Suppressor macrophage treated with lipopolysaccharide for 4 hours (primary cell): ENCODE measurements at places on chromosomes 5 and 9.

DNA sequence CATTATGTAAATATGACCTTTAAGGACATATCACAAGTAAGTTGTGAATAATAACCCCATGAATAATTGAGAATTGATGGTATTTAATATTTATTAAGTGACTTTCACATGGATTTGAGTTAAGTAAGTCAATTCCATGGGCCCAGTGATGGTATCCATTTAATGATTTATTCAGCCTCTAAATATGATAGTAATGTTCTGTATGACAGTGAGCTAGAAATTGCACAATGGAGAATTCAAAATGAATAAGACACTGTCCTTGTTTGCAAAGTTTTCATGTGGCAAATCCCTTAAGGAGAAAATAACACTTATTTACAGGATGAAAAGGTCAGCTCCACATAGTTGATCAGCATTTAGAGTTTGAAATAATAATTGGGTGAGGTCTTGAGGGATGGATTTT lies 160.7 kb downstream of the PDE4D start:
- DNase-seq, result no peak

DNA sequence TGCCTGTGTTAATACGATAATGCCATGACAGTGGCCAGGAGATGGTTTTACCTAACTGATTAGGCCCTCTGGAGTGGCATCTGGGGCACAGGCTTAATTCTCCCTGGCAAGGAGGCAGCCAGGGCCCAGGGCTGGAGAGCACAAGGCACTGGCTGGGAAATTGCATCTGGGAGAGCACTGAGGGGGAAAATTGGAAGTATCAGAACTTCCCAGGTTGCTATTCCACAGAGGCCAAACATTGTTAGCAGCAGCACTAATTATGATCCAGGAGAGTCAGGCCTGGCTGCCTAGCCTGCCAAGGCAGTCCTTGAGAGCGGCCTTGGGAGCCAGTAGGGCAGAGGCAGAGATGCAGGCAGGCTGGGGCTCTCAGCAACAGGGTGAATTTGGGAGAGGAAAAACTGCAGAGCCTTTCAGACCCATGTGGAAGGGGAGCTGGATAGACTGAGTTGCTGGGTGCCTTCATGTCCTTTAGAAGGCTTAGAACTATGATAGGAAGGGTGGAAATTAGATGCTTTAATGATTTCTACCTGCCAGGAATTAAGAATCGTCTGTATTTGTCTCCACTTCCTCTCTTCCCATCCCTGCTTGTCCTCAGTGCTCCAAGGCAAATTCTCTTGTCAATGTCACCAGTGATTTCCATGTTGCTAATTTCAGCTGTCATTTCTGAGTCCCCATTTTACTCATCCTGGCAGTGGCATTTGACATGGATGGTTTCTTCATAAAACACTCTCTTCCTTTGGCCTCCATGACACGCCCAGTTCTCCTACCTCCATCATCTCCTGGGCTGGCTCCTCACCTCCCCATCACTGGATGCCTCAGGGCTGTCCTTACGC lies 56.1 kb upstream of the HSPA9 start:
- no peak for DNase-seq

DNA sequence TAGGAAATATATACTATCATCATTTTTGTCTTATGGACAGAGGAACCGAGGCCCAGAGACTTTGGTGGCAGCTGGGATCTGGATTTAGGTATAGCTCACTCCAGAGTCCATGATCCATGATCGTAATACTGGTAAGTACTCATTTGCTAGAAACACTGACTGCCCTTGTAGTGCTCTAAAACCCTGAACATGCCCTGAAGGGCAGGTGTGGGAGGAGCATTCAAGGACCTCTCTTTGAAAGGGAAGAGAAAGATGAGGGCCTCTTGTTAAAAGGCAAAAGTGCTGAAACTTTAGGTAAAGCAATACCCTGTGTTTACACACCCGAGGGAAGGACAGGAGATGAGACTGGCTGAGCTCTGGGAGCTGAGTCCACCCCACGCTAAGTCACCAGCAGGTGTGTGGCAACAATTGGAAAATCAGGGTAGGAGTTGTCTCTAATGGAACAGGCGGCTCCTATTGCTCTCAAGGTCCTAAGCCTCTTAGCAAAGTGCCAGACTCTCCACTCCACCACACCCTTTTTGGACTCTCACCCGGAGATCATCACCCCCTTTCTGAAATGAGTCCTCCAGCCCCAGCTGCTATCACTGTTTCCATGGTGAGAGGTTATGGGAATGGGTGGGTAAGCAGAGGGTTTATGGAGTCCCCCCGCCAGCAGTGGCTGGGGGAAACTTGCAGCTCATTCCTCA lies 34.8 kb downstream of the TRPC7 start:
- DNase-seq, result no peak

DNA sequence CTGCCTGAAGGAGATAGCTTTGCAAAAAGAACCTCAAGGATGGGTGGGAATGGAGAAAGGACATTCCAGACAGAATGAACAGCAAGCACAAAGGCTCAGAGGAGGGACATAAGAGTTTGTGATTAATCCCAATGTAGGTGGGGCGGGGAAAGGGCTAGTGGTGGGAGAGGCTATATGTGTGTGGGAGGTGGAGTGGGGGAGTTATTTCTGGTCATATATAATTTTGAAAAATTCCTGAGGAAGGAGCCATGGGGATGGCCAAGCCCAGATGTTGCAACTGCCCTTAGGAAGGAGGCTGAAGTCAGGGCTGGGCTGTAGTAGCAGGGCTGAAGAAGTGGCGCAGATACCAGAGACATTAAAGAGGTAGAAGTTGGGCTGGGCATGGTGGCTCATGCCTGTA lies 13.4 kb upstream of the CCL27 start:
- no peak for DNase-seq

DNA sequence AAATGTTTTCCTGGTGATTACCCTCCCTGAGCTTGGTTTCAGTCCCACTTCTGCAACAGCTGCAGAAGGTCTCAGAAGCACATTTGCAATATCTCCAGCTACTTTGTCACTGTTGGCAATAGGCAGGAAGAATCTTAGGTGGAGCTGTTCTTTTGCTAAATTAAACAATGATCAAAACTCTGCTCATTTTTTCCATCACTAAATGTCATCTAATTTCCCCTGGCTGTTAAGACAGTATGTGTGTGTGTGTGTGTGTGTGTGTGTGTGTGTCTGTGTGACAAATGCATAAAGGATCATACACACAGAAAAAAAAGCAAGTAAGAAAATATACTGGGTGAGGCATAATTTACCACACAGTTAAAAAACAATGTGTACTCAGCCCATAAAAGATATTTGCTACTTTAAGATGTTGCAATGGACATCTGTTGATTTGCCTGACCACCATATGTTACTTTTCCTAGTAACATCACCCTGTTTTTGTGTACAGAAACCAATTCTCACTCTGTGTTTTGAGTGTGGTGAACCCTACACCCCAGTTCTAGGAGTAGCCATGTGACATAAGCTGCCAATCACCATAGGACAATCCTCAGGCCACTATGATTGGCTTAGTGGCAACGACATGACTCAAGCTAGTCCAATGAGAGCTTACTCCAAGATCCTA lies 572.6 kb upstream of the CLINT1 start:
- no peak for DNase-seq

- DNase-seq, result no peak
These were observed 747.2 kb upstream of the CHD1 start for GRCh38 chr5:99675974-99676373.

- DNase-seq, result no peak
These were observed 25.9 kb downstream of the SUSD1 start for GRCh38 chr9:112149211-112149610.

DNA sequence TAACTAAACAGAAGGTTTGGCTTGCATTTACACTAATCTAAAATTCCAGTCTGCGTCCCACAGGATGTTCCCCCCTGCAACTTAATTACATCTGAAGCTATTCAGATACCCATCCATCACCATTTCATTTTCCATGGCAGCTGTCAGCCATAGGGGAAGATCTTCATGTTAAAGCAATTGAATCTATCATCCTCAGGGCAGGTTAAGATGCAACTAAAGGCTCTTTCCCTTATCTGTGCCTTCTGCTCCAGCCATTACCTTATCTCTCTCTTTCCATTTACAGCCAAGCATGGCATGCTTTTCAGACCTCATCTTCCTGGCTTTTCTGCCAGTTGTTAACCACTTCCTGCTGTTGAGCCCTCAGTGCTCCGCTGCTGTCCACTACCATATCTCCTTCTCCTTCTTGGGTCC lies 15.8 kb upstream of the HACD4 start:
- no peak for DNase-seq

DNA sequence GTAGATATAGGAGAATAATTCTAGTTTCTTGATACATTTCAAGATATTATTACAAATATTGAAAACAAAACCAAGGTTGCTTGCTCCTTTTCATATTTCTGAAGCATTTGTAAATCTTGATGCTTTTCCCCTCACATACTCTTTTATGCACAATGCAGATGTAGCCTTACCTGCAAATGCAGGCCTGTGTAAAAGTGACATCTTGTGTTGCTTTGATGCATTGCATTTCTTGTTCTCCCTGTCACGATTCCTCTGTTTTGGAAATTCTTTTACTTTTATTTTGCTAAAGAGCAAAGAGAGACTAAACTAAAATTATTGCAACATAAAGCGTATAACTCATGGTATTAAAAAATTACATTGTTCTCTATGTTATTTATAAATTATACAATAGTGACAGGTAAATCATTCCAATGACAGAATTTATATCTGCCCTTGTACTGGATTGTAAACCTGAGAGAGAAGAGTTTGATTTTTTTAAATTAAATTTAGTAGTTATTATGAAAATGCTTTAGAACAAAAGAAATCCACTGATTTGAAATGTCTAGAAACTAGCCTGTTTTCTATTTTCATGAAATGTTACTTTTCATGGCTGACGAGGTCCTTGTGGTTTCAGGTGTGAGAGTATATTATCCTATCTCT lies 970.0 kb downstream of the MAT2B start:
- DNase-seq, result no peak
